SHP77 (cell line): ENCODE measurements at places on chromosomes 13 and 19.

GRCh38 chr19:36082916-36083315, 28.0 kb upstream of the OVOL3 start:
- DNase-seq = no peak

- no peak for DNase-seq
Measured at GRCh38 chr19:376111-376470, 31.5 kb upstream of the MIER2 start.

- no peak for DNase-seq
Measured at GRCh38 chr13:110983241-110983640, 68.4 kb upstream of the ANKRD10 start.

- peak; percentile 56 for DNase-seq
Measured at GRCh38 chr19:4633140-4633967, 6.0 kb upstream of the TNFAIP8L1 start.

GRCh38 chr13:96860882-96861281, 133.4 kb downstream of the OXGR1 start:
- no peak for DNase-seq

DNA sequence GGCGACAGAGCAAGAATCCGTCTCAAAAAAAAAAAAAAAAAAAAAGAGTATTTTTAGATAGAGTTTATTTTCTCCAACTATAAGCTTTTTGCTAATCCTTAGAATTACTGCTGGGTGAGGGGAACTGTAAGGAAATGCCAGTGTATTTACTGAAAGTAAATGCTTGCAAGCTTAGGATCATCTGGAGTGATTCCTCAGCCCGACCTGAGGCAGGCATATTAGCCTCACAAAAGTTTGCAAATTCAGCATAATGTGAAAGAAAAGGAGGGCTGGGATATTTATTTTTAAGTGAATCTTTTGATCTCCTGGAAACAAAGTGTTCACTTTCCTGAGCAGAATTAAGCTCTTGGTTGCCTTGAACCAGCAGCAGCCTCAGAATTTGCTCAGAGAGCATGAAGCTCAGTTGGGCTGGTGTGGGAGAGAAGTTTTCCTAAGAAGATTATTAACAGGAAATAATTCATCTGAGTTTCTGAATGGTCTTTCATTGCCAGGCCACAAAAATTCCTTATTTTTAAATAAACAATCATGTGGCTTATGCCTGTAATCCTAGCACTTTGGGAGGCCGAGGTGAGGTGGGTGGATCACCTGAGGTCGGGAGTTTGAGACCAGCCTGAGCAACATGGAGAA, 24.7 kb upstream of the SPATA13 start:
- no peak for DNase-seq

DNA sequence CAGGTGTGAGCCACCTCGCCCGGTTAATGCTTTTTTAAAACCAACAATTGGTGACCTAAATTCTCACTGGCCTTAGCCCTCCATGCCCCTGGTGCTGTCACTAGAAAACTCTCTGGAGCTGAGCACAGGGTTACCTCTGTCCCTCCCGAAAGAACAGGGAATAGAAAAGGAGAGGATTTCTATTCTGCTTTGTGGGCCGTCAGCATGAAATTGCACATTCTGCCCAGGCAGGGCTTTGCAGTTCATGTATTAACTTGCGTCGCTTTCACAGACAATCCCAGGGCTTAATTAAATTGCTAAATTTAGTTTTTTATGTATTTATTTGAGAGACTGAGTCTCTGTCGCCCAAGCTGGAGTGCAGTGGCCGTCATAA, 583 bp upstream of the ZNF480 start:
- DNase-seq = no peak

DNA sequence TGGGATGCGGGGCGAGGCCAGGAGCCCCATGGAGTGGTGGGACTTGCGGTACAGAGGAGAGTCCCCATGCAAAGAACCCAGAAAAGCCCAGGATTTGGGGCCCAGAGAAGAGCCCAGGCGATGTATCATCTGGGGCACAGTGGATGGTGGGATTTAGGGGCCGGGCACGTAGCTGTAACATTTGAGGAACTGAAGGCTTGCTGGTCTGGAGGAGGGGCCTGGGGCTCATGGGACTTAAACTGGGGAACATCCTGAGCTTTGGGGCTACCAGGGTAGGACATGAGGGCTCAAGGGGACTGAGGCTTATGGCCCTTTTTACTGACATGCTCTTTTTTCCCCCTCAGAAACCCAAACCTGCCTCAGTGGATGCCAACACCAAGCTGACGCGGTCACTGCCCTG, 13.5 kb downstream of the MED25 start:
- no peak for DNase-seq

DNA sequence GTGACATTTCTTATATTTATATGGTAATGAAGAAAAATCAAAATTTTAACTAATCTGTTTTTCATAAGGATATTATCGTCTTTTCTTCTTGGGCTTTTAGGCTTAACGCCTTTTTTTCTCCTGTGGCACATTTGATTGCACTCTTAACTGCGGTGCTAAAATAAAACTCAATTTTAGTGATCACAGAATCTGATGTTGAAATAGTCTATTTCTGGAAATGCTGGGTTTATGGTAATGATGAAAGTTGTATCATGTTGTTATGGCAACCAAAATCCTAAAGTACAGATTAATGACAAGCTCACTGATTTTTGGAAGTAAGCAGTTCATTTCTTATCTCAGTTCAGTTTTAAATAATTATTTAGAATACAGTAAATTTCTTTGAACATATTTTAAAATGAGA, 85.3 kb downstream of the COG6 start:
- DNase-seq = no peak

DNA sequence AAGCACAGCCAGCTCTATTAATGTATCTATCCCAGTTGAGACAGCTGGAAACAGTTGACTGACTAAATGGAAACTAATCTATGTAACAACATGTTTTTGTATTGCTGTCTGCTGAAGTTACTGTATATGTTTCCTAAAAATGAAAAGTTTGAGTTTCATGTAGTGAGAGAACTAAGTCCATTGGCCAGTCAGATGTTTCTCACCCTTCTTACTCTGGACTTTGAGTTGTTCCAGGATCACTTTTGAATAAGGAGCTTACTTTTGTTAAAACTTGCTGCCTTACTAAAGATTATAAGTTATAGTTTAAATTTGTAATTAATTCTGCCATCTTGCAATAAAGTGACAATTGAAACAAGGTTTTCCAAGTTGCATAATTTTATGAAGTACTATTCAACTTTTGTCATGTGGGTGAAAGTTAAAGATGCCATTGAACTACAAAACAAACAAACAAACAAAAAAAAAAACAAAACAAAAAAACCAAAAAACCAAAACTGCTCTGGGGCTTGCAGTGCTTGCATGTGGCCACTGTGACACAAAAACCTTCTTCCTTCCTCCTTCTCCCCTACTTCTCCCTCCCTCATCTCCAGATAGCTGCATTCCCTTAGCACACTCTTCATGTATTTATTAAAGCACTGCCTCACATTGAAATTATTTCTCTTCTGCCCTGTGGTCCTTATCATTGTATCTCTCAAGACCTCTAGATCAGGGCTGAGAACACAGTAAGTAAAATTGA, 15.3 kb downstream of the WDFY2 start:
- DNase-seq = no peak

DNA sequence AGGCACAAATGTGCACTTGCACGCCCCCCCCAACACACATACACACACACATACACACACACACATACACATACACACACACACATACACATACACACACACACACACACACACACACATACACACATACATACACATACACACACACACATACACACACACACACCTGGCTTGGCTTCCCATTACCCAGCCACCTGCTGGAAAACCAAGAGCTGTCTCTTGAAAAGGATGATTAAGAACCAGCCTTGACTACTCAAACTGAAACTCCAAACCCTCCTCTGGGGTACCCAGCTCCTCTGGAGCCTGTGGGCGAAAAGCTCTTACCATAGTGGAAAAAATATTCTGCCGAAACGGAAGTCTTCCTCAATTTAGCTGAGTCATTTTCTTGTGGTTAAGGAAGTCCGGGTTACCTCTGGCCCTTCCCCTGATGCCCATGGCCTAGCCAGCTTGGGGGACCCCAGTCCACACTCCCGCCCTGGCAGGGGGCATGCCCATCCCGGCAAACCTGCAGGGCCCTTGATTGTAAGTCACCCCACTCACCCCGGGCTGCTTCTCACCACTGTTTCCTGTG, 21.9 kb downstream of the CEBPA start:
- no peak for DNase-seq

GRCh38 chr13:31922724-31923123, 108.8 kb upstream of the FRY start:
- no peak for DNase-seq

GRCh38 chr19:14476673-14477401, 1.7 kb upstream of the PTGER1 start:
- DNase-seq = no peak

DNA sequence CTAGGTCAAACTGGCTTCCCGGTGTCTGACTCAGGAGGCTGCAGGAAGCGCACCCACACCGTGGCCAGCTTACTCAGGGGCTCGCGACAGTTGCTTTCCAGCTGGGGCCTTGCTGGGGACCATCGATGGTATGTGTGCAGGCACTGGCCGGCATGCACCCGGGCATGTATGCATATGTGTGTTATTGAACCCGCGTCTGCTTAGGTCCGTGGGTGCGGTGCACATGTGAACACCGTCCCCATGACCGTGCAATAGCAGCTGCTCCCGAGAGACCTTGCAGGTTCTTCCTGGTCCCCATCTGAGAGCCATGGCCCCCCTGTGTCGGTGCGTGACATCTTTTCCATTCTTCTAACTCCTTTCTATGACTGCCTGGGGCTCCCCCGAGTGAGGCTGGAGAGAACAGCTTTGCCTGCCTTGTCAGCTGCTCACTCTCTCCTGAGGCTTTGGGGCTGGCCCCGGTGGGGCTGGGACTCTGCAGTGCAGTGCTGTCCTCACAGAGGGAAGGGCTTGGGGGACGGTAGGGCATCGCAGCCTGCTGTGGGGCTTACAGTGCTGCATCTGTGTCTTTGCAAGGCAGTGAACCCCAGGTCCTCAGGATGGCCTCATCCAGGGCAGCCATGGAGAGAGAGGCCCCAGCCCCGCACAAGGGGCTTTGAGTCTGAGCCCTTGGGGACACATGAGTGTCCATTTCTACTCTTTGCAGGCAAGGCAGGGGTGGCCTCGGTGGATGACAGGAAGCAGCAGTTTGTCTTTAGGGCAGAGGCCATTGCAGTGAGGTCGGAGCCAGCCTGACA, 65.1 kb downstream of the CHST8 start:
- DNase-seq = no peak
